Stimulated activated CD8-positive, alpha-beta memory T cell treated with anti-CD3 and anti-CD28 coated beads, Interleukin-4, amount 100 ng/mL, for 4 hours (primary cell): ENCODE measurements at places on chromosomes 6 and 20.

DNA sequence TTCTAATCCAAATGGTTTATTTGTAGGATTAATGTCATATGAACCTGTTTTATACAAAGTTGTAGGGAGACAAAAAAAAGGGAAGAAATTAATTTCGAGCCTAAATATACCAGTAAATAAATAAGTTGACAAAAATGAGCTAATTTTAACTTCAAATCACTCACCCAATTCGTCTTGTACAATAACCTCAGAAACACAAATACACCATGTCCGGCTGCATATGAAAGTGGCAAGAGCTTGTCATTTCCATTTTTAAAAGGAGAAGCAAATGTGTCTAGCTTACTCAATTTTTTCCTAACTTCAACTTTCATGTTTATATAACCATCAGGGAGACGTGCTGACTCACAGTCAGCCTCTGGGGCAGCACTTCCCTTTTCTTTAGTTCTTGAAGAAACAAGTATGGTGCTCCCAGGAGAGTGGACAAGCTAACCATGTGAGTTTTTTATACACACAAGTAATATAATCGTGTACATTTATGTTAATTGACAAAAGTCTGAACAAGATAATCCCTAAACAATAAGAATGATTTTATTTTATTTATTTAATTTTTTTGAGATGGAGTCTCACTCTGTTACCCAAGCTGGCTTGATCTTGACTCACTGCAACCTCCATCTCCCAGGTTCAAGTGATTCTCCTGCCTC, 55.5 kb upstream of the SGK1 start:
- DNase-seq: no peak

DNA sequence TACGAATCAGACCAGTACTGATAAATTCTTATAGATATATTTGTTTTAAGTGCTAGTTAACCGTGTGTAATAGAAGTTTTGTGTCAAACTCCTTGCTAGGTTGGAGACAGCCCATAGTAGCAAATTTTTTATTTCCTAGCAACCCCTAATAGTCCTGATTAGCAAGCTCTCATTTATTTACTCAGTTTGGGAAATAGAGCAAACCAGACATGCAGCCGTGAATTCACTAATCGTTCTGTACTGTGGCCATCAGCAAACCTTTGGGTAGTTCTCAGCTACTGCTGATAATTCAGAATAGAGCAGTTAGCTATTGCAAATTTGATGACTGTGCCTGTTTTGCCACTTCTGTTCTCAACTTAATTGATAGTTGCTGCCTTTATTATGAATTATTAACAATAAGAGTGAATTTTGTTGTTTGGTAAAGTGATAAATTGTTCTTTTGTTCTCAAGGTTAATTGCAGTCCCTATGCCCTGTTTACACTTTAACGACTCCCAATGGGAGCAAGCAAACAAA, 215.8 kb downstream of the GRM1 start:
- DNase-seq: no peak

- DNase-seq: no peak
Observed at GRCh38 chr6:48826901-48827701, 636.0 kb downstream of the MMUT start.

- DNase-seq: no peak
Observed at GRCh38 chr6:151709329-151709728, 98.2 kb upstream of the ESR1 start.

- DNase-seq: no peak
Observed at GRCh38 chr20:53103124-53103523, 131.0 kb downstream of the TSHZ2 start.

DNA sequence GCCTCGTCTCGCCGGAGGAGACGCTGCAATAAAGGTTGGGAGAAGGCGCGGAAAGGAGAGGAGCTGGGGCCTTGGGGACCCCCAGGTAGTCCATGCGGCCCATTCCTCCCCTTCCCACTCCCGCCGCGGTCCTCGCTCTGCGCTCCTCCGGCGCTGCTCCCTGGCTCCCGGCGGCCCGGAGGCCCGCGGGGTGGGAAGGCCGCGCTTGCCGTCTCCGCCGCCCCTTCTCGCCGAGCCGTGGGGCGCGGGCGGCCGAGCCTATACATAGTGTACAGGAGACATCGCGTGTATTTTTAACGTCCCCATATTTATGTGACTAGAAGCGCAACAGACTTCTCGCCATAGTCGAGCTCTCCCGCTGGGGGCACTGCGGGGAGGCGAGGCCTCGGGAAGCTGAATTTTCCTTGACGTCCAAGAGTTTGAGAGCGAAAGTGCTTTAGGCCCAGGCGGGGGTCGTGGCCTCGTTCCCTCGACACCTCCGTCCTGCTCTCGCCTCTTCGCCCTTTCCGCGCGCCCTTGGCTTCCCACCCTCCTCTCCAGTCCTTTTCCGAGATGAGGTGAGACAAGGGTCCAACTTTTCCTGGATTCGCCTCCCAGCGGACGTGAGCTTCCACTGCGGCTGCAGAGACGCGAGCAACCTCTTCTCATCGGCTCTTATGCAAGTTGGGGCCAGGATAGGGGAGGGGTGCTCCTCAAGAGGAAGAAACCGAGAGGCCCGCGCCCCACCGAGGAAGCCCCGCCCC, 29.0 kb downstream of the SLC12A5 start:
- no peak for DNase-seq

GRCh38 chr6:157637941-157638662, 184.9 kb upstream of the SNX9 start:
- DNase-seq: no peak

DNA sequence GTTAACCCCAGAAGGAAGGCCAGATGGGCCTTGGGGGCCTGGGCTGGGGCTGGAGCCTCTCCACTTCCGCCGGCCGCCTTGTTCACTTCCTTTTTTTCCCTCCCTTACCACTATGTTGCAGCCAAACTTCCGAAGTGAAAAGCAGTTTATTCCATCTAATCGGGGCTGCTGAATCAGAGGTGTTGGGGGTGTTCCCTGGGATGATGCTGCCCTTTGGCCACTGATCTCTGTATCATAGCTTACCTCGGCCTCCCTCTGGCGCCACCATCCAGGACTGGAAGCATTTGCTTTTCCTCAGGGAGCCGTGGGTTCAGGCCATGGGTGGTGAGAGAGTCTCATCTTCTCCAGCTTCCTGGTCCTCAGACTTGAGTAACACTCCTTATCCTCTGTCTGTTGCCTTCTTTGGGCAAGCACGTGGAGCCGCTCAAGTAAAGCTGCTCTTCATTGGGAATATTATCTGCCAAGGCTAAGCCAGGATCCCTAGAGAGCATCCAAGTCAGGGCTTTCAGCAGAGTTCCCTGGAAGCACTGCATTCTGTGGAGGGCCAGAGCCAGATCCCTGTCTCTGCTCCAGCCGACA, 39.6 kb downstream of the SLX4IP start:
- no peak for DNase-seq

- no peak for DNase-seq
Observed at GRCh38 chr6:11824986-11825385, 46.4 kb upstream of the ADTRP start.

DNA sequence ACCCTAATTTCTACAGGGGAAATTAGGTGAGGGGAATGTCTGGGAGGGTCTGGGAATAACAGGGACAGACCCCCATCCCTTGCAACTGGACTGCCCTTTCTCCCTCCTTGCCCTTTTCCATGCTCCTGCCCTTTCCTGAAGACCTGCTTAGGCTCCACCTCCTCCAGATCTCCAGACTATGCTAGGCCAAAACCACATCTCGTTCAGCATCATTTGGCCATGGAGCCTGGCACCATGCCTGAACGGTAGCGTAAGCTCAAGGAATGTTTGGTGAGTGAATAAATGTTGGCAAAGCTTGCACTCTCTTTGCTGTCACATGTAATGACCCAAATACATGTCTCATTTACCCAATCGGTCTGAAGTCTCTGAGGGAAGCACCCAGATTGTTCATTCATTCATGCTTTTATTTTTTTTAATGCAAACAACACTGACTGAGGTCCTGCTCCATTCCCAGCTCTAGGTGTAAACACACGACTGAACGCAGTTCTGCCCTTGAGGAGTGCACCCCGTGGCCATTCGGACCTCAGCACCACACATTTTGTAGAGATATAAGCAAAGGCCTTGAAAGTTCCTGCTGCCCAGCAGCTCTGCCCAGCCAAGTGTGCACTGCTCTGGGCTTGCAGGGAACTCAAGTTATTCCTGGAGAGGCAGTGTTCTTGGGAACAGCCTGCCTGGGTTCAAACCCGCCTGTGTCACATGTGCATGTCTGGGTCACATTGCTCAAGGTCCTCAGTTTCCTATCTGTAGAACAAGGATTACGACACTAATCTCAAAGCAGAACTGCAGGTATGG, 1.1 kb upstream of the GRM4 start:
- no peak for DNase-seq

- no peak for DNase-seq
Observed at GRCh38 chr6:93235775-93236174, 183.6 kb downstream of the EPHA7 start.

- DNase-seq: no peak
Observed at GRCh38 chr6:168711049-168711640, 270.2 kb downstream of the SMOC2 start.

GRCh38 chr6:12343122-12343439, 52.9 kb downstream of the EDN1 start:
- DNase-seq: no peak

DNA sequence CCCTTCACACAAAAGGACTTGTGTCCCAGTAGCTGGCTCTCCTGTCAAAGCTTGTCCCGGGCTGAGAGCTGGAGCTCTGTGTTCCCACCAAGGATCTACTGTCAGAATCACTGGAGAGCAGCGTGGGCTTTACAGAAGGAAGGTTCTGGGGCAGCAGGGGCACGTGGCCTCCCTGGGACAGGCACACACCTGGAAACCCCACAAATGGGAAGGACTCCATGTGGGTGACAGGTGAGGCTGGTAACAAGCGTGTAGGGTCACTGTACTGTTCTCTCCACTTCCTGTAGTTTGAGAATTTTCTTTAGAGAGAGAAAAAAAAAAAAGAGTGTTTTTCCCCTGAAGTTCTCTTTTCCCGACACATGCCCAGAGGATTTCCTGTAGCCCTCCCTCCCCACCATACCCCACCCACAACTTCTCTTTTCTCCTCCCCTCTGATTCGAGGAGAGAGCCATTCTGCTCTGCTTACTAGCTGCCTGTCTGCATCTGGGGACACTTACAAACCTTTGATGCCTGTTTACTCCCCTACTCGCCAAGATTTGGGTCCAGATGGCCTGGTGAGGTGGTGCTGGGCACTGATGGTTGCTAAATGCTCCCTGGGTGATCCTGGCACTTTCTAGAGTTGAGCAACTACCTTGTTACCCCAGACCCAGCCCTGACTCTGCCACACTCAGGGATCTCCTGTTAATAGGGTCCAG, 84.1 kb upstream of the SIRPA start:
- DNase-seq: no peak

DNA sequence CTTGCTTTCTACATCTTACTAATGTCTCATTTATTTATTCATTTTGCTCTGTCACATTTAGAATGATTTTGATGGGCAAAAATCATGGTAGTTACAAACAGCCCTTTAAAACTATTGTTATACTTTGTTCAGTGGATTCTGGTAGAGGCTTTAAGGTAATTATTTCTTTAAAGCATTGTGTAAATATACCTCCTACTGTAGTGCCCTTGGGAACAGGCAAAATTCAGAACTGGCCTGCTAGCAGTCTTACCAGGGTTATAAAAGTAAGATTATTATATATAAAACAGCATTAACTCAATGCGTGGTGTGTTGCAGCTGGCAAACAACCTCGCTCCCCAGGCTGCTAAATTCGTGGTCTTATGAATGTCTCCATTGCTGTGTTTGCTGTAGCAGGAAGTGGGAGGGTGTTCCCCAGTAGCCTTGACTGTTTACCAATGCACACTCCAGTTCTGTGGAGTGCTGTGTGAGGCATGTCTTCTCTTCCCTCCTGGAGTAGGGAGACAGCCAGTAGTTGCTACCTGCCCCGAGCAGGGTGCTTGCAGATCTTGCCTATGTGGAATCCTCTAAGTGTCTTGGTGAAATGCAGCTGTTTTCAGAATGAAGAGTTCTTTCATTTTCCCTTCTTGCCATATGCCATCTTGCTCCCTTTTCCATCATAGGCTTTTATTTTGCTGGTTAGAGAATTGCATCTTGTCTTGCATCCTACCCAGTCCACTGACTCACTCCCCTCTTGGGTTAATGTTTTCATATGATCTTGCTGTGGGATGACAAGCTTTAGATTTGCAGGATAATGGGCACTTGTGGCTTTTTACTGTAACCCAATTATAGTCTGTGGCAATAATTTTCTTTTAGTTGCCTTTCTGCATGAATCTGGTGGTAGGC, 45.3 kb downstream of the IGF2R start:
- no peak for DNase-seq

GRCh38 chr20:34365765-34366213, 2.7 kb downstream of the ITCH start:
- peak; percentile 17 for DNase-seq

- no peak for DNase-seq
Observed at GRCh38 chr6:132548746-132549463, 3.6 kb upstream of the TAAR8 start.

GRCh38 chr6:1597924-1598323, 11.8 kb upstream of the FOXC1 start:
- DNase-seq: no peak

GRCh38 chr20:4060856-4061695, 45.7 kb upstream of the RNF24 start:
- no peak for DNase-seq

- no peak for DNase-seq
Observed at GRCh38 chr20:37463726-37464494, 57.1 kb upstream of the NNAT start.

- DNase-seq: no peak
Observed at GRCh38 chr6:45448417-45449389, 71.0 kb upstream of the SUPT3H start.

GRCh38 chr6:67884442-67884841, 750.6 kb upstream of the ADGRB3 start:
- no peak for DNase-seq

GRCh38 chr6:54132587-54132986, 21.3 kb downstream of the MLIP start:
- DNase-seq: no peak

DNA sequence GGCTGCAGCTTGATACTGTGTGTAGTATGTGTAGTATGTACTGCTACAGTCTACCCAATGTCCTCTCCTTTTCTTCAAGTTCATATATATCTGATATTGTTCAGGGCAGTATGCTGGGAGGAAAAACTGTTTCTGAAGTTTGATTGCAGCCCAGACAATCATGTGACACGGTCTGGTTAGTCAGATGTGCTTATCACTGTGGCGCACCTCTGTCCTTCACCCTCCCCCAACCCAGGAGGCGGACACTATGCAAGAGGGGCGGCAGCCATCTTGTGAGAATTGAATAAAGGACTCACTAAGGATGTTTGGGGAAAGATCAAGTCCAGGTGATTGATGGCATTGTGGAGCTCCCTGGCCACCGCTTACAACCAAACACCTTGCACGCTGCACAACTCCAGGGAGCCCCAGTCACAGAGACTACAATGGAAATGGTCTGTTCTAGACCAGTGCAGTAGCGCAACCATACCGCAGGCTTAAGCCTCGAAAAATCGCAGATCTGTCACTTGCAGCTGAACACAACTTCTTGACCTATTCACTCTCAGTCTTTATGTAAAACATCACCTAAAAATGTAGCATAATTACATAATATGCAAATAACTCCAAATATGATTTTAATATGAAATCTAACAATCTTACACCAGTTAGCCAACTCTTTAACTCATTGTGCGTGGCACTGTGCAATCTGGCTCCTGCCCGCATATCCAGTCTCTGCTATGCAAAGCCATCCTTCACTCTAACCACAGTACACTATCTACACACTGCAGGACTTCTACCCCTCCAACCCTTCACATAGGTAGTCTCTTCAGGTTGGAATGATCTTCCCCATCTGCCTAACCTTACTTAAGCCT, 79.3 kb downstream of the VGLL2 start:
- DNase-seq: no peak
